ENCODE measurements at places on chromosomes 11 and 22.

DNA sequence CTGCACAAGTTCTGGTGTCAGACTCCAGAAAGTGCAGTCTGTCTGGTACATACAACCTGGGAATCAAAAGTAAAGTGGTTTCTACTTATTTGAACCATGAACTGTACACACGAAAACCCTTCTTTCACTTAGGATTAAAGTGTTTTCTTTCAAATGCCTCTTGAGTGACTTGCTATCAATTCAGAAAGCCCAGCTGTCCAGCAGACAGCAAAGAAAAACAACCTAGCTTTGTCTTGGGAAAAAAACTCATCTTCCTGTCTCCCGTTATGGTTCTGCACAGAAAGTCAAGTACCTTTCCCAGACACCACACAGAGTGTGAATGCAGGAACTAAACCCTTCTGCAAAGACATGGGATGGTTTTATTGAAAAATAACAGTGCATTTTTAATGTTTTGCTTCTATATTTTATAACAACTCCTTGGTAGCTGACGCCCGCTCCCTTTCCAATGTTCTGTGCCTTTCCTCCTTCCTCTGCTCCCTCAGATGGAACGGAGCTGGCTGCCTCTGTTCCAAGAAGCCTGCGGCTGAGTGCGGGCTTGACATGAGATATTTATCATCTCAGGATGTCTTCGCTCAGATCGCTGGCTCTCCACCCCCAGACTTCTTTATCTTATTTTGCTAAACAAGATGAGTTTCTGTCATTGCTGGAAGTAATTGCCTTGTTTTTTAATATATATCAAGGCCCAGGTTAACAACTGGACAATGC is 322.3 kb upstream of the B3GAT1 start:
- DNase-seq, result no peak

- DNase-seq, result no peak
Measured at GRCh38 chr11:102990145-102990544, 34.6 kb upstream of the MMP13 start.

DNA sequence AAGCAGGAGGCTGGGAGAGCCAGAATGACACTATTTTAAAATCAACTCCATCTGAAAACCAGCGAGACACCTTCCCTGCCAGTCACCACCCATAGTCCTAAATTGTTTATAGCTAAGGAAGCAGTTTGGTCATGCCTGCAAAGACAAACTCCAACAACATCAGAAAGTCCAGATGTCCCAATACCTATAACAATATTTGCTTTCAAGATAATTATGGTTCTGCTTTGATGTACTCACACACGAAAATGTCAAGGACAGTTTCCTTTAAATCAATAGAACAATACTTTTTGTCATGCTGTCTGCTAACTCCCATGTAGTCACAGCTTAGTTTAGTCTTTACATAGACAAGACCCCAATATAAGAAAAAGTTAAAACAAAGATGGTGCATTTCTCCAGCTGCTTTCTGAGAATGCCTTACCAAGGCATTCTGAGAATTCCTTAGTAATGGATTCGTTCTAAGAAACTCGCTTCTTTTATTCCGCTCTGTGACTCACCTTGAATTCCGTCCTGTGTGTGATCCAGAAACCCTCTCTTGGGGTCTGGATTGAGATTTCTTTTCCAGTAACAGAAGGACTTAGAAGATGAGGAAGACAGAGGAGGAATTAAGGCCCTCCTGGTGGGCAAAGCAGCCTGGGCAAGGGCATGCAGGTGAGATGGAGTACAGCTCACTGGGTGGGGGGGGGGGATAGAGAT is 9.6 kb upstream of the SCGB2A2 start:
- no peak for DNase-seq

DNA sequence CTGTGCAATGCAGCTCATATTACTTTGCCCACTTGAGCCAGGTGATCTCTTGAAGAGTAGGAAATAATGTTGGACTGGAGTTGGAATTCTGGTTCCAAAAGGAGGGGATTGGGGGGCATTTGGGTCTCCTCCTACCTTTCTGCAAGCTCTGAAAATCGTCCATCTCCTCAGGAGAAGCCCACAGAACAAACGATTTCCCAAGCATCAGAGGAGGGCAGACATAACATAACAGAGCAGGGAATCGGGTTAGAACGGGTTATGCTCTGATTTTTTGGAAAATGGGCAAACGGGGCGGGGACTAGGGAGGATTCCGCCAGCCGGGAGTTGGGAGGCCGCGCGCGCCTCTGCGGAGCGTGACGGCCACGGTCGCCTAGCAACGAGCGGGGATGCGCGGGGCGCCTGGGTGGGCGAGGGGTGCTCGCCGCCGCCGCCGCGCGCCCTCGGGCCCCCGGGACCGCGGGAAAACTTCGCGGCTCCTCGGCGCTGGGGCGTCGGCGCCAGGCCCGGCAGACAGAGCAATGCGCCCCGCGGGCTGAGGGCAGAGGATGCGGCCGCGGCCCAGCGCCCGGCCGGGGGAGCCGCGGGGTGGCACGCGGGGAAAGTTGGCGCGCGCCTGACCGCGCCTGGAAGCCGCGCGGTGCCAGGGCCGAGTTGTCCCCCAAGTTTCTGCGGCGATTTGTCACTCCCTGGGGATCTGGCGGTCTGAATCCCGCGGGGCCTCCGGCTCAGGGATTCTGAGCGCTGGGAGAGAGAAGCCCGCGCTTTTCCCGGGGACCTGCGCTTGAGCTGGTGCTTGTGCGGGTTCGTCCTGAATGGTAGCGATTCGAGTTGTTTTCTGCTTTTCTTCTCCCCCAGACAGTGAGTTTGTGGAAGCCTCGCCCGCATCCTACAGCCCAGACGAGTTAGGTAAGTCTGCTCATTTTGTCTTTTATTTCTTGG is 27.8 kb upstream of the AMOTL1 start:
- no peak for DNase-seq

DNA sequence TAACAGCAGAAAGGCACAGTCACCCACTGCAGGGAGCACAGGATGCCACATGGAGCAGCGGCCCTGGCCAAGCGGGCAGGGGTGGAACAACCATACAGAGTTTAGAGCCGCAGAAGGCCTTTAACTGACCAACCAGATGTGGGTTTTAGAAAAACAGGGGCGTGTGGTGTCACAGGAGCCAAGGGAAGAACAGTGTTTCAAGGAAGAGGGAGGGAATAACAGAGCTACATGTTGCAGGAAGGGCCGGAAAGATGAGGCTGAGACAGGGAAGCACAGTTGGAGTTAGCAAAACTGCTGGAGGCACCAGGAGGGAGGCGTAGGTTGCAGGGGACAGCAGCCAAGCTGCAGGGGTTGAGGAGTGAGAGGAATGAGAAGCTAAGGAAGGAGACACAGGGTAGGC is 7.8 kb upstream of the NAA40 start:
- DNase-seq, result no peak

DNA sequence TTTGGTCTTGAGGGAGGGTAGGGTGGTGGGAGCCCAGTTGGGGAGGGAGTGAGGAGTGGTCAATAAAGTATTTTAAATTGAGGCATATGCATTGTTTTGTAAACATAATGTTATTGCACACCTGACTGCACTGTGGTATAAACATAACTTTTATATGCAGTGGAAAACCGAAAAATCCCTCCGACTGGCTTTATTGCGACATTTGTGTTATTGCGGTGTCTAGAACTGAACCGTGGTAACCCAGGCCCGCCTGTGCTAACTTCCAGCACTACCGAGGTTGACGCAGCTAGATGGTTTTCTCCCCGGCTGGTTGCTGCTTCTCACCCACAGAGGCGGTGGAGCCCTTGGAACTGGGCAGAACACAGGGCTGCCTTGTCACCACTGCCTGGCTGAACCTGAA is 7.6 kb upstream of the RNH1 start:
- no peak for DNase-seq

DNA sequence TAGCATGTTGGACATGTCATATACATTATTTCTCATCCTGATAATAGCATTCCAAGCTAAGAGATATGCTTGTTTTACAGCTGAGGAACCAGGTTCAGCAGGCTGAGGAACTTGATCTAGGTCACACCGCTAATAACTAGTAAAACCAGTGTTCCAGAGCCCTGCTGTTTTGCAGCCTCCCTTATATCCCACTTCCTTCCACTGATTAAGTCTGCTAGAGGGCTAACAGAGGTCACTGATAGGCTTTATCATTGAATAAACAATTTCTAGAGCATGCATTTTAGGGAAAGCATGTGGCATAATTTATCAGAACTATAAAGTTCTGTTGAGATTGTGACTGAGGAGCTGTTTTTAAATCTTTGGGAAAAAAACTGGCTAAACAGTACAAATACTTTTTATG is 54.0 kb downstream of the UVRAG start:
- no peak for DNase-seq

GRCh38 chr11:119531623-119532022 is 108.7 kb upstream of the THY1 start:
- no peak for DNase-seq

- no peak for DNase-seq
Measured at GRCh38 chr11:70429724-70430521, 31.6 kb downstream of the CTTN start.

DNA sequence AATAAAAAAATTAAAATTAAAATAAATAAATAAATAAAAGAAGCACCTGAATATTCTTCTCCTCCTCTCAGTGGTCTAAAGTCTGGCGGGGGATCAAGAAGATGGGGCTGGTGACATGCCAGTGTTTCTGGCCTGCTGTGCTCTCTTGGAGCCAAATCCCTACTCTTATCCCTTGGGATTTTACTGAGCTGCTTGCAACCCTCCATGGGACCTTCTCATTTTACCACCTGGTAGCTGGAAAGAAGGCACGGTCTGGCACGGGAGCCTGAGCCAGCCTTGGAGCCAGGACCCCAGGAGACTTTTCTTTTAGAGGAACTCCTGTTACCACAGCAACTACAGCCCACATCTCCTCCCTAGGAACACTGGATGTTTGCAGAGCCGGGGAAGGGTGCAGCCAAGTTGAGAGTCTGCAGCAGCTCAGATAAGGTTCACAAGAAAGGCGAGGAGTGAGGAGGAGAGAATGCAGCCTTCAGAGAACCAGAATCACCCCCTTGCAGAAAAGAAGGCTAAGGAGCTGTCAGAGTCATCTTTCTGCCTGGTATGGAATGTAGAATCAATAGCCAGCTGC is 21.4 kb downstream of the CD6 start:
- no peak for DNase-seq

- no peak for DNase-seq
Measured at GRCh38 chr11:15695096-15695721, 580.5 kb downstream of the INSC start.

DNA sequence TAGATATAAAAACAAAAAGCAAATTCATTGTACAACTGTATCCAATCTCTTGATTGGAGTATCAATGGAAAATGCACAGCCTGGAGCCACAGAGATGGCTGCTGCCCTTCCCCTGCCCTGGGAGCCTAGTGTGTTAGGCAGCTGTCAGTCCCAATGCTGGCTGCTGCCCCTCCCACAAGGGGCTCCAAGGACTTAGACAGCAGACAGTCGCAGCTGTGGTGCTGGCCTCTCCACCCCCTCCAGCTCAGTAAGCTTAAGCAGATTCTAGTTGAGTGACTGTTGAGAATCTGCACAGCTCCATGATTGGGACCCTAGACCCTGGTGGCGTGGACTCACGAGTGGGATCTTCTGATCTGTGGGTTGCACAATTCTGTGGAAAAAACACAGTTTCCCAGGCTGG is 1511.2 kb downstream of the FAM181B start:
- no peak for DNase-seq

DNA sequence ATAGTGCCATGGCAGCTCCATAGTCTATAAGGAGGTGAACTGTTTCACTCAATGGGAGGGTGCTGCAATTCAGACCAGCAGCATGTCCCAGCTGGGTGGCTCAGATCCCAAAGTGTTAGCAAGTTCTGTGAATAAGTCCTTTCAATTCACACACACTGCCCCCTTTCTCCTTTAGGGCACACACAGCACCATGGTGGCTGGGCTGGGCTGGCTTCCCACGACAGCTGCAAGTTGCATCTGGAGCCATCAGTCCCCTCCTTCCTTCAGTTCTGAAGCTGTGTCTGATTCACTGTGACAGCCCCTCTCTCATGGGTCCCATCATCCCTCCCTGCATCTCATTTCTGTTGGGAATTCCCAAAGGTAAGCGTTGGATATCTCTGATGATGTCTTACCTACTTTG is 324.1 kb upstream of the NCAM1 start:
- DNase-seq, result no peak

- DNase-seq, result no peak
Measured at GRCh38 chr11:8368194-8368593, 104.5 kb upstream of the LMO1 start.

DNA sequence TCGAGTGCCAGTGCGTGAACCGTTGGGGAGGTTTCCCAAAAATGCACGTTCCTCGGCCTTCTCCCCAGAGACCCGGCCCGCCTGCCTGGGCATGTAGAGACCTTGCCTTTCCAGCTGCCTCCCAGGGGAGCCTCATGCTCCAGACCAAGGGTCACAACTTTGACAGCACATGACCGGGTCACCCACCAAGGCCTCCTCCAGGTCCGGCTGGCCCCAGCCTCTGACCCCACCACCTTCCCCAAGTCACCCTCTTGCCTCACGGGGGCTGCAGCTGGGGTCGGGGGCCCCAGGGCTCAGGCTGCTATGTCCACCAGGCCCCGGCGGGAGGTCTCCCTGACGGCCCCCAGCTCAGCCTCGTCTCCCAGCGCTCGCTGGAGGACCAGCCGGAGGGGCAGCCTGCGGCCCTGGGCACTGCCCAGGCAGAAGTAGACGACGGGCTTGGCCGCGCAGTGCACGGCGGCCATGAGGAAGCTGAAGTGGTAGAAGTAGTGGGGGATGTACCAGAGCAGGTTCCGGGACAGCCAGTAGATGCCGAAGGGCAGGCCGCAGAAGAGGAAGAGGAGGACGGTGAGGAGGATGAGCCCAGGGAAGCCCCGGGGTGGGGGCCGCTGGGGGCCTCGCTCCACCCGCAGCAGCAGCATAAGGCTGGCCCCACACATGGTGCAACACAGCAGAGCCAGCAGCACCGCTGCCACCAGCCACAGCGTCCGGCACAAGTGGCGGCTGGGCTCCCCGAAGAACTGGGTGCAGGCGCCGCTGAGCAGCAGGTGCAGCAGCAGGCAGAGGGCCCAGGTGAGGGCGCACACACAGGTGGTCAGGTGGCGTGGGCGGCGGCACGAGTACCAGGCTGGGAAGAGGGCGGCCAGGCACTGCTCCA is 4.4 kb downstream of the MRGPRE start:
- no peak for DNase-seq

DNA sequence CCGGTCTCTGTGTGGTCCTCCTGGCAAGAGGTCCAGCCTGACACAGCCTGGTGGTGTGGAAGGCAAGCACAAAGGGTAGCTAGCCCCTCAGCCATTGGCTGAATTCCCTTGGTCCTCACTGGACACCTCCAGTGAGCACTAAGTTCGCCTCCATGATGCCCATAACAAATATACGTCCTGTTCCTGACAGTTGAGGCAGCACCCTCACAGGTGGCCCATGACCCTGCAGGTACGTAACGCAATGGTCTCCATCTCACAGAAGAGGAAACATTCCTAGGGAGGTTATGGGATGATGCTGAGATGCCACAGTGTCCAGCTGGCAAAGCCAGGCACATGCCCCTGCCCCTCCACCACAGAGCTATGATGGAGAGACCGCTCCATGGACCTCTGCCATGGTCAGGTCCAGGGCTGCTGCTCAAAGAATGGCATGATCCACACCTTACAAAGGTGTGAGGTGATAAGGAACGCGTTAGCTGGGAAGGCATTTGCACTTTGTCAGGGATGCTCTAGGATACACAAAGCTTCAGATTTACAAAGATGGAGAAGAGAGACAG is 1.4 kb upstream of the GNAZ start:
- DNase-seq, result no peak

- DNase-seq, result peak; percentile 14
Measured at GRCh38 chr11:8715501-8715900, 32.9 kb downstream of the RPL27A start.

Data from cerebellar nuclear complex (tissue), 1 donor.